Stimulated activated CD4-positive, alpha-beta T cell treated with anti-CD3 and anti-CD28 coated beads, Interleukin-15, amount 100 ng/mL, for 24 hours (primary cell): ENCODE measurements at places on chromosomes 3 and 15.

DNA sequence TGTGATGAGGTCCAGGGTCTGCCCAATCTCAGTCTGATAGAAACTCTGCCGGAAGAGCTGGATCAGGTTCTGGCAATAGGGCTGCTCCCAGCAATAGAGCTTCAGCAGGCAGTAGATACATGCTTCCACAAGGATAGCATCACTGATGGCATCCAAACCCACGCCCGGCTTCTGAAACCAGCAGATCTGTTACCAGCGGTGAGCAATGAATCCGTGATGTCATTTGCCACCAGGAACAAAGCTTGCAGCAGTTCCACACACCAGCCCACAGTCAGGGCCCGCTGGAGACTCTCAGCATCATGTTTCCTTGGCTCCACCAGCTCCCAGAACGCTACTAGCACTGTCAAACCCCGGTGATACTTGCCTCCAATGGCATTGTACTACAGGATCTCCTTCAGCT lies 19.3 kb upstream of the TTBK2 start:
- DNase-seq, result no peak

DNA sequence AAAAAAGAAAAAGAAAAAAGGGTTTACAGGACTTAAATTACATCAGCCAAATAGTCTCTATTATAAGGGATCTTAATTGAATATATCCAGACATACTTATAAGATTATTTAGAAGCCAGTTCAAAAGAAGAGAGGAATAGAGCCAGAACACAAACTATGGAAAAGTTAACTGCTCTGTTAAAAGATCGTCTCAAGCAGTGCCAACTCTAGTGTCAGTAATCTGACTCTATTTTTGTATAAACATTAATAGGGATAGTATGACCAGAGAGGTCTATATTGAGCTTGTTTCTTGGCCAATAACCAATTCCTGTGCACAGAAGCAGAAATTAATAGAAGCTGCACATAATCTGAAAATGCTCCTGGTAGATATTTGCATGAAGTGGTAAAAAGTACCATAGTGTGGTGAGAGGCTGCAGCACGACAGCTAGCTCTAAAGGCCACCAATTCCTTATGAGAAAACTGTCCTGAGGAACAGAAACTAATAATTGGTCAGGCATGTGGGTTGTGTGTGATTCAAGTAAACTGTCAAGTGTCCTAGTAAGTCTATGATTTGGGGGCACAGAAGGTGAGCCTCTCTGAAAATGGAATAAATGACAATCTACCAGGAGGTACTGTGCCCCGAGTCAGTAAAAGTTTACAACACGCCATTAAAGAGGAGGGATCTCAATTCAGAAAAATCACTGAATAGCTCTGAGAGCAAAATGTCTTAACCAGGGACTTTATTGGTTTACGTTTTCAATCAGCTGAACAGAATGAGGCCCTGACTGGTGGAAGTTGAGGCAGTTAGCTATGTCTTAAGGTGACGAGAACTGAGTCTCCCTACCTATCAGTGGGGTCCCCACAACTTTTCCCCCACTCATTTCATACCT lies 51.5 kb upstream of the NANOGP8 start:
- DNase-seq, result no peak

GRCh38 chr3:195873281-195873887 lies 35.0 kb downstream of the TNK2 start:
- no peak for DNase-seq

DNA sequence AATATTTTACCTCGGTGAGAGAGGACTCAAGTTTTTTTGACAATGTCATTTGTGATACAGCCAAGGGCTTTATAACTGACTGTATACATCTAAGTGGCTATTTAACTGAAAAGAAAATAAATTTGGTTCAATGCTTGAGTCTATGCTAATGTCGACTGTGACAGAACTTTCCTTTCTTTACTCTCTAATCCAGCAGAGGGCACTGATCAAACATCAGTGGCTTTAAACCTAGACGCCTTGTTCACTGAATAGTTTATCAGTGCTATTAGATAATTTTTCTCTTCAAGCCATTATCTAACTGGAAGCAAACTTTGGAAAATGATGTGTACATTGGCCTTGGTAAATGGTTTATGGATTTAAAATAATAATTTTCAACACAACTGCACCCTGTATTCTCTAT lies 285.1 kb downstream of the CHL1 start:
- DNase-seq, result no peak

- no peak for DNase-seq
Measured at GRCh38 chr3:49018707-49019006, 277 bp upstream of the DALRD3 start.

- no peak for DNase-seq
Measured at GRCh38 chr3:147688868-147689267, 279.7 kb downstream of the ZIC1 start.

DNA sequence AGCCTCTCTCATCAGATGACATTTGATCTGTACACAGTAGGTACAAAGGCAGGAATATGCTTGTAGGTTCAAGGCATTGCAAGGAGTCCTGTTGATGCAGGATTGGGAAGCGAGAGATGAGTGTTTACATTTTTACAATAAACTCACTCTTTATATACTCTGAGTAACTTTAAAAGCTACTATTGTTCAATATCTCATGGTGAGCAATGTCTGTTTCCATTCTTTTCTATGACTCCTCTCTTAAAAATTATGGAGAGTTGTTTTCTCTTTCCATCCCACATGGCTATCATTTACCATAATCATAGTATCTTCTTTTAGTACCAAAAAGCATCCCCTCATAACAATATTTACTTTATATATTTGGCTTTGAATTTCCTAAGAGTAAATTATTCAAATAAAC lies 314.0 kb upstream of the CDIN1 start:
- no peak for DNase-seq

GRCh38 chr3:11272906-11273574 lies 843 bp downstream of the ATG7 start:
- DNase-seq, result no peak

DNA sequence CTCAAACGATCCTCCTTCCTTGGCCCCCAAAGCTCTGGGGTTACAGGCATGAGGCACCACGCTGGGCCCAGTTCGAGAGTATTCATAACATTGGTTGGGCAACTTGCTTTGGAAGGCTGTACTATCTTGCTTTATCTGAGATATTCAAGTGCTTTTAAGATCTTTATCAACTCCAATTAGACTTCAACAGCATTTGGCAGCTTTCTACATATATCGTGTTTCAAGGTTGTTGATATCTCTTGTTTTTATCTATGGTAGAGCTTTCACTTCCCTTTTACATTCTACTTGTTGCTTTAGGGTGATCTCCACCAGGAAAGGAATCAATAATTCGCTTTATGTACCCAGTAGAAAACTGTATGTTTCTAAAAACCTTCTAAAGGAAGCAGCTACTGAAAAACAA lies 395.3 kb downstream of the IL5RA start:
- DNase-seq, result no peak

- DNase-seq, result no peak
Measured at GRCh38 chr3:58349792-58350626, 17.3 kb downstream of the PXK start.
